ENCODE measurements at places on chromosomes 11 and 22.

GRCh38 chr11:125270711-125271110 is 106.2 kb downstream of the PKNOX2 start:
- no peak for DNase-seq

GRCh38 chr11:108495326-108495725 is 2.9 kb downstream of the POGLUT3 start:
- DNase-seq, result no peak

DNA sequence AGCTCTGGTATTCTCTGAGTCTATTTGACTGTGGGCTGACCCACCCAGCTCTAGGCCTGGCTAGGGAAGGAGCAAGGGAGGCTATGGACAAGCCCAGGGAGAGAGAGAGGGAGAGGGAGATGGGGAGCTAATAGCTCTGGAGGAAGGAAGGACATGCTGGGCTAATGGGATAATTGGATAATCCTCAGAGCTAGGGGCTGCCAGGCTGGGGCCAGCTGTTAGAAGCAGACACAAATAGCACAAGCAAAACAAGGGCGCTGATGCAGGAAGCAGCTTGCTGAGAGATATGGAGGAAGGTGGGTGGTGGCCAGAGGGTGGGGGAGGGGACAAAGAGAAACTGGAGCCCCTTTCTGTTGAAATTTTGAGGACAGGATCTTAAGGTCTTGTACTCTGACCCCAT is 23.2 kb downstream of the ADORA2A start:
- DNase-seq, result no peak

DNA sequence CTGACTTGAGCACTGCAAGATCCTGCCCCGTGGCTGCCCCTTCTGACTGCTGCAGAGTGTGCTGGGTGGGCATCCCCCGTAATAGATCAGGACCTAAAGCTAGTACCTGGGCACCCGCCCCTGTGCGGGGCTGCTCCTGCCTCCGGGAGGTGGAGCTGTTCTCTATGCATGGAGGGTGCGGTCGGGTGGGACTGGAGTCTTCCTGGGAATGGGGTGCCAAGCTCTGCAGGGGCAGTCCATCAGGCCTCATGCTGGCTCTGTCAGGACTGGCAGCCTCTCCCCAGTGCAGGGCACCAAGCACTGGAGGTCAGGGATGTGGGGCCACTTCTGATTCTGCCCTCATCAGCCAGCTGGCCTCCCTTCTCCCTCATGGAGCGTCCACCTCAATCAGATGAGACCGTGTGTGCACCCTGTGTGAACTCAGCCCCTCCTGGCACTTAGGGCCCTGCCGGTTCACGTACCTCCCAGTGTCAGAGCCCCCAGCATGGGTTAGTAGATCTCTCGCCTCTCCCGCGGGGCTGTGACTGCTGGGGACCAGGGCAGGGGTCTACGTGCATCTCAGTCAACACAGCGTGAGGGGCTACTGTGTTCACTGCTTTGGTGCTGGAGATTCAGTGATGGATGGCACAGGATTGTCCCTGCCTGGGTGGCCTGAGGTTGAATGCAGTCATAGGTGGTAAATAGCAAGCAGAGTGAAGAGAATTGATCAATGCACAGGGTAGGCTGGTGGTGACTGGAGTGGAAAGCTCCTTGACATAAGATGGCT is 30.8 kb downstream of the MPPED1 start:
- DNase-seq, result no peak

- DNase-seq, result peak; percentile 17
Measured at GRCh38 chr22:19823191-19823901, 31.3 kb downstream of the GNB1L start.

DNA sequence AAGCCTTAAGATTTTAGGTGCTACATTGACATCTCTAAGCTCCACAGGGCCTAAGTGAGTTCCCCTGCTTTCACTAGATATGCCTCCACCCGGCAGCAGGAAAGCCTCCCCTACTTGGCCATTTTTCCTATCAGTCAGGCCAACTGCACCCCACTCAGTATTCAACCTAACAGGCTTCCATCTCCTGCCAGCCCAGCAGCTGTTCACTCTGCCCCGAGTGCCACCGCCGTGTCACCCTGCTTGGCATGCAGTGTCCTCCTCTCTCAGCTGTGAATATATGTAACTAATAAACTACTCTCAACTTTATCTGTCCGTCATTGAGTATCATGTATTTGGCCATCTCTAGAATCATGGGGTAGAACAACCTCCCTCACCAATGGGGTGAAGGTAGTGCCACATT is 9.0 kb upstream of the OR6M1 start:
- DNase-seq, result no peak

GRCh38 chr11:34207487-34208180 is 102.2 kb downstream of the NAT10 start:
- DNase-seq, result no peak

GRCh38 chr22:32518848-32519247 is 44.2 kb downstream of the FBXO7 start:
- DNase-seq, result no peak

- DNase-seq, result no peak
Measured at GRCh38 chr11:5279471-5280090, 9.8 kb upstream of the HBE1 start.

GRCh38 chr11:12269104-12269441 is 108.3 kb upstream of the PARVA start:
- DNase-seq, result no peak

GRCh38 chr11:130212431-130212961 is 52.9 kb downstream of the ST14 start:
- DNase-seq, result no peak

GRCh38 chr22:20531154-20531403 is 23.7 kb downstream of the MED15 start:
- no peak for DNase-seq

DNA sequence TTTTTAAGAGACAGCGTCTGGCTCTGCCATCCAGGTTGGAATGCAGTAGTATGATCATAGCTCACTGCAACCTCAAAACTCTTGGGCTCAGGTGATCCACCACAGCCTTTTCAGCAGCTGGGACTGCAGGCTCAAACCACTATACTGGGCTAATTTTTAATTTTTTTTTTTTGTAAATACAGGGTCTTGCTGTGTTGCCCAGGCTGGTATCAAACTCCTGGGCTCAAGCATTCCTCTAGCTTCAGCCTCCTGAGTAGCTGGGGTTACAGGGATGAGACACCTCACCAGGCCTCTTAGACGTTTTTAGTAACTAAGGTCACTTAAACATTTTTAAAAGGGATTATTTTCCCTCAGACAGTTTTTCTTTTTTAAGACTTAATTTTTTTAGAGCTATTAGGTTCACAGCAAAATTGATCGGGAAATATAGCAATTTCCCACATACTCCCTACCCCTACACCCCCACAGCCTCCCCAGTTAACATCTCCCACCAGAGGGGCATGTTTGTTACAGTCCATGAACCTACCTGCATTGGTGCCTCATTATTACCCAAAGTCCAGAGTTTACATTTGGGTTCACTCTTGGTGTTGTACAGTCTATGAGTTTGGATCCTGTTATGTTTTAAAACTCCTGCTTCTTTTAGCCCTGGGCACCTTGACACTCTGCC is 3.9 kb downstream of the BCR start:
- DNase-seq, result no peak

DNA sequence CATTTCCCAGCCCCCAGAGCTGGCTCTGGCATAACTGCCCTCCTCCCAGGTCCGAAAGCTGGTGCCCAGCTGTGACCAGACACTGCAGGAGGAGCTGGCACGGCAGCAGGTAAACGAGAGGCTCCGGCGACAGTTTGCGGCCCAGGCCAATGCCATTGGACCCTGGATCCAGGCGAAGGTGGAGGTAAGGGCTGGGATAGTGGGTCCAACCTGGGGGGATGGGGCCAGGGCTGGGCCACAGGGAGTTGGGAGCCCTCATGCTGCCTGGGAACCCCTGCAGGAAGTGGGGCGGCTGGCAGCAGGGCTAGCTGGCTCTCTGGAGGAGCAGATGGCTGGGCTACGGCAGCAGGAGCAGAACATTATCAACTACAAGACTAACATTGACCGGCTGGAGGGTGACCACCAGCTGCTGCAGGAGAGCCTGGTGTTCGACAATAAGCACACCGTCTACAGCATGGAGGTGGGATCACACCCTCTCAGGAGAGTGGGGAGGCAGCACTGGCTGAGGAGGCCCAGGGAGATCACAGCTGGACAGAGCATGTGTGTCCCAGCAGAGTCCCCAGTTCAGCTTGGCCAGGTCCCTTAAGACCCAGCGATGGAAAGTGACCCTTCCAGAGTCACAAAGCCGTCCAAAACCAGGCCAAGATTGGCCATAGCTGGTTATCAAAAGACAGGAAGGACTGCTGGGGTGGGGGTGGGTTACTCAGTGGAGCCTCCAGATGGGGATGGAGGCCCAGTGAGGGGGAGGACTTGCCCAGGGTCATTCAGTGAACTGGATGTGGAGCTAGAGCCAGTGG is 7.0 kb downstream of the CTSF start:
- no peak for DNase-seq

DNA sequence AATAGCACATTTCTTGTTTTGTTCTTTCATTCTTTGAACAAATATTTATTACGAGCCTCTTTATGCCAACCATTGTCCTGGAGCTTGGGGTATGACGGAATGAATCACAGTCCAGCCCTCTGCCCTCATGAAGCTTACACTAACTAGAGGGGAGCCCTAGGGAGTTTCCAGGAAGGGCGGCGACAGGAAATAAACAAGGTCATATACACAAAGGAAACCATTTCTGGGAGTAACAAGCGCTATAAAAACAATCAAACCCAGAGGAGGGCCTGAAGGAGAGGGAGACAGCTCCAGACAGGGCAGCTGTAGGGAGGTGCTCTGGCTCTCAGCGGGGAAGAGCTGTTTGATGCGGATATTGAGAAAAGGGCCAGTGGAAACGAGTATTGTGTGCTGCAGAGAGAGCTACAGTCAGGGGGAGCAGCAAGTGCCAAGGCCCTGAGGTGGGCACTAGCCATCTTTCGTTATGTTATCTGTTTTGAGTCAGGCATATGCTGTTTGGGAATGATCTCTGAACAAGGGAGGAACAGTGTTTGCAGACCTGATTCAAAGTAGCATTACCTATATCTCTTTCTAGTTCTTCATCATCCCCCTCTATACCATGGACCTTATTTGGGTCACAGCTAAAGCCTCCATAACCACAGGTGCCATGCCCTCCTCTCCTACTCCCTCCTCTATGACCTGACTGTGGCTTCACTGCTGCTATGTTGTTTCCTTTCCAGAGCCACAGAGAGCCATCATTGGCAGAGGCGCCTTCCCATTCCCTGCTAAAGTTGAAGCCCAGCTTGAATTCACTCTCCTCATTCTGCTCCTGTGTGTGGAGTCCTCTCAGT is 15.3 kb upstream of the ZBTB16 start:
- DNase-seq, result no peak

DNA sequence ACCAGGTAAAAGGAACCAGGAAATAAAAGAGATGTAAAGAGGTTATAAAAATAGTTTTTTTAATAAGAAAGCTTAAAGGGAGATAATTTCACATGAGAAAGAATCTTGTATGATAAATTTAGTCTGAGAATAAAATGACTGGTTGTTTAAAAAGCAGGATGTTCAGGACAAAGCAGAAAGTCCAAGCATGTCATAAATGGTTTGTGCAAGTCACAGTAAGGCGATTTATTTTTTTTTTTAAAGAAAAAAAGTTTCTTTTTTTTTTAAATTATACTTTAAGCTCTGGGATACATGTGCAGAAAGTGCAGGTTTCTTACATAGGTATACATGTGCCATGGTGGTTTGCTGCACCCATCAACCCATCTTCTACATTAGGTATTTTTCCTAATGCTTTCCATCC is 30.8 kb downstream of the GLYATL2 start:
- DNase-seq, result no peak

GRCh38 chr11:120529911-120530310 is 18.4 kb downstream of the GRIK4 start:
- DNase-seq, result no peak

DNA sequence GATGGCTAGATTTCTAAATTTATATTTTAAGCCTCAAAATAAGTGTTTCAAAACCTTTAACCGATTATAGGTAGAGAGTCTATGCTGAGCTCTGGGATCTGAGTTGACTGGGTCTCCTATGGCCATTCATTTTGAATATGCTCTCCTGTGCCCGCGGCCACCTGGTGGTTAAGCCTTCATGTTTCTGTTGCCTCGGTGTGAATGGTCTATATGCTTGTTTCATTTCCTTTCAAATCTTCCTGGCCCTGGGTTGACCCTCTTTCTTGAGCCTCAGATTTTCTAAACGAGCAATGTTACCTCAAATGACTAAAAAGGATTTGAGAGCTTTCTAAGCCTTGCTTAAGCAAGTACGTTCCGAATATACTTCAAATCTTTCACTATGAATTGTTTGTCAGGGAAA is 789.4 kb upstream of the KIRREL3 start:
- DNase-seq, result peak; percentile 44

DNA sequence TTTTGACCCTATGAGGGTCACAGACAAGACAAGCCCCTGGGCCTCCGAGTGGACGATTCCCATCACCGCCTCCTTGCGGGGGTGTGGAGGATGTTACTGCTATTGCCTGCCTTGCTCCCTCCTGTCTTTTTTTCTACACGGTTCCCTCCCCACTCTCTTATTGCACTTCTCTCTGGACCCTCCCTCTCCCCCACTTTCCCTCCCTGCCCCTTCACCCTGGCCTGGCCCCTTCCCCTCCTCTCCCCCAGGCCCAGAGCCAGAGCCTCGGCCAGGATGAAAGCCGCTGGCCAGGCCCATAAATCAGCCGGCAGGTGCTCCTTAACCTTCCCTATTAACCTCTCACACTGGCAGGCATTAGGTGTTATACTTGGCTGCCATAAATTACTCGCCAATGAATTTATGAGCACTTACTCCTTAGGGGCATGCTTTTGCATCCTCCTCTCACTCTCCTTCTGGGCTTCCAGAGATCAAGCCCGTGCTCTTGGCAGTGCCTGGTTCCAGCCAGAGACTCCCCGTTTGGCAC is 18.3 kb upstream of the ALX4 start:
- no peak for DNase-seq

GRCh38 chr11:8025816-8026215 is 38.7 kb downstream of the EIF3F start:
- DNase-seq, result no peak

GRCh38 chr22:24599514-24599913 is 3.5 kb upstream of the GGT1 start:
- no peak for DNase-seq

GRCh38 chr11:57641011-57641807 is 8.5 kb downstream of the YPEL4 start:
- DNase-seq, result no peak

- DNase-seq, result no peak
Measured at GRCh38 chr11:116930177-116930576, 92.8 kb upstream of the APOA1 start.

GRCh38 chr11:102615077-102615893 is 9.8 kb downstream of the MMP20 start:
- DNase-seq, result no peak

DNA sequence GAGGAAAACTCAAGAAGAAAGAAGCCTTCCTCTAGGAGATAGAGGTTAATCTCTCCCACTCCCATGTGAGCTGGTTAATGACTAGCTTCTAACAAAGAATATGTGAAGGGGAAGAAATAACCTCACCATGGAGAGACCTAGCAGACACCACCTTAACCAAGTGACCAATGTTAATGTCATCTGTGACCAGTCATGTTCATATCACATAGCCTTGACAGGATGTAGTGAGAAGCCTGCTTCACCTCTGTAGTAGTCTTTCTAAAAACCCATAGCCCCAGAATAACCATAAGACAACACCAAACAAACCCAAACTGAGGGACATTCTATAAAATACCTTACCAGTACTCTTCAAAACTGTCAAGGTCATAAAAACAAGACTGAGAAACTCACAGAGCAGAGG is 21.5 kb upstream of the POU2AF1 start:
- DNase-seq, result no peak

Measured in iPS-NIHi11 (cell line).